ENCODE measurements at places on chromosomes 6 and 20. TPM values are rescaled to one million over a fixed set of nuclear protein-coding genes. Genes with fewer than 3 reads are reported as not detected.

The CHD6 gene
- total RNA-seq: 8.1 TPM

The XKR7 gene
- total RNA-seq: not detected

The PGC gene
- not detected for total RNA-seq

The PLG gene
- not detected for total RNA-seq

The TUBB2B gene
- 5.9 TPM for total RNA-seq

The UQCC2 gene
- total RNA-seq: 60.3 TPM

The TULP1 gene
- not detected for total RNA-seq

The ADGRF4 gene
- total RNA-seq: 3.1 TPM

The MOXD1 gene
- total RNA-seq: 3.4 TPM

The PTCHD4 gene
- 2.0 TPM for total RNA-seq
